ENCODE measurements at places on chromosomes 5 and 9.
A peak's percentile ranks its signal among the peaks of the same experiment; 100 is the strongest.

GRCh38 chr9:105051897-105052296, 123.9 kb upstream of the ABCA1 start:
- DNase-seq: no peak

GRCh38 chr5:71836559-71837112, 117.6 kb downstream of the CARTPT start:
- DNase-seq: no peak

- no peak for DNase-seq
These were observed 170.0 kb downstream of the AUH start for GRCh38 chr9:91191411-91192380.

- DNase-seq: no peak
These were observed 135.8 kb downstream of the SNCAIP start for GRCh38 chr5:122447879-122448278.

GRCh38 chr9:136634904-136635303, 27.8 kb upstream of the EGFL7 start:
- no peak for DNase-seq

DNA sequence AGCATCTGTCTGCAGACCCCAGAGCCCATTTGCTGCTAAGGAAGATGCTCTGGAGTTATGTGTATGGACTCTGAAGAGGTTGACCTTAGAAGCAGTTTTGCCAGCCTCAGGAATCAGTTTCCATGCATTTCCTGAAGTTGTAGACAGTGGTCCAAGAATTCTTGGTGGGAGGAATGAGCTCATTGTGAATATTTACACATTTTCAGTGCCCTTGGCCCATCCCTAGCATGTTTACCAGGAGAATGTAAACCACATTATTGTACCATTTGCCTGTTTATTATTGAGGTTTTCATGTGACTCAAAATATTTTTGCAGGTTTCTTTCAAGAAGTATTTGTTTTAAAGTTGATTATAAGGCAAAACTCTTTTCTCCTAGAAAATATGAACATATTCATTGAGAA, 93.8 kb downstream of the NXNL2 start:
- DNase-seq: no peak

DNA sequence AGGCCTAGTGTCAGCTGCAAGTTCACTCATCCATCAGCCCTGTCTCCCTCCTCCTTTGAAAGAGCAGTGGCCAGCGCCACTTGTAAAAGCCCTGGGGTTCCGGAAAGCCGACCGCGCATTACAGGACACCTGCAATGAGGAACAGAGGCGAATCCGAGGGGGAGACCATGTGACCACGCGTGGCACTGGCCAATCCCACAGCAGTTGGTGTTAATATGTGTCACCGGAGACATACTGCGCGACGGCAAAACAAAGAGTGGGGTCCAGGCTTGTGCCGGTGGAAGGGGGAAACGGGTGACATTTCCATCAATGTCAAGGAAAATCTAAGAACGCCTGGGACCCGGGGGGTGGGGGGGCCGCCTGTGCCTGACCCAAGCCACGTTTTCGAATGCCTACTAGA, 480.8 kb downstream of the SPATA31A7 start:
- DNase-seq: no peak

GRCh38 chr5:135039271-135040033, 5.4 kb upstream of the PITX1 start:
- no peak for DNase-seq

DNA sequence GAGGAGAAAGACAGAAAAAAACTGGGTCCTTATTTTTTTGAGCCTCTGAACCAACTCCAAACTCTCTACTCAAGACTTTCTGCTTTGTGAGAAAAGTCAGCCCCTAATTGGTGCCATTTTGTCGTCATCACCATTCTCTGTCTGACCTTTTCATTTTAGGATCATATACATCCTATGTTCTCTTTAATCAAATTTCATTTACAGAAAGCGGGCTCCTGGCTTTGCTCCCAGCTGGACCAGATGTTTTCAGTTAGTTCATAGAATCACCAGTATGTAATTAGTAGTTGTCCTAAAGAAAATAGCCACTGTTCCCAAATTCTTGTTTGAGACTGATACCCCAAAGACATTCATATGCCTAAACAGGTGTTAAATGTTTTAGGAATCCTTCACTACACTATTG, 28.6 kb upstream of the SLCO4C1 start:
- DNase-seq: no peak

DNA sequence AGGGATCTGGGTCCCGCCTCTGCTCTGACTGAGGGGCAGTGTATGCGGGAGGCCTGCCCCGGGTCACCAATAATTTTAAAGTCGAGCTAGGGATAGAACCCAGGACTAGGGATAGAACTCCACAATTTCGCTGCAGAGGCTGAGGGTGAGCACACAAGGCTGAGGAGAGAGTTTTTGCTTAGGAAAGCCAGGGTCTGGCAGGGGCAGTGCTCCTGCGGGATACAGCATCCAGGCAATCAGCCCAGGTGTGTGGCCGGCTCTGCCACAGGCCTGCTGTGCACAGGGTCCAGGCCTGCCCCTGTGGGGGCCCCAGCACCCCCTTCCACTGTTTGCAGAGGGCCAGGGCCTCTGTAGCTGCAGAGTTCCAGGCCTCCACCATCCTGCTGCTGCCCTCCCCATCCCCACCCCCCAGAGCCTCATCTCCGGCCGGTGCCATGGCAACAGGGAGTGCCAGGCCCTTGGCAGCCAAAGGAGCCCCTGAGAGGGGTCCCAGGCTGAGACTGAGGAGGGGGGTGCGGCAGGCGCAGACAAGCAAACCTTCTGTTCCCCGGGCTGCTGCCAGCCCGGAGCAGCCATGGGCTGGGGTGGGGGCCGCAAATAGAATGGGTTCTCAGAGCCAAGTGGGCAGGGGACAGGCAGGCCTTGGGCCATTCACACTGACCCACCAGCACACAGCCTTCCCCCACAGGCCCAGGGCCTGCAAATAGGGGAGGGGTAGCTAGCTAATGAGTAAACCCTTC, 8.6 kb downstream of the PDGFRB start:
- DNase-seq: no peak

DNA sequence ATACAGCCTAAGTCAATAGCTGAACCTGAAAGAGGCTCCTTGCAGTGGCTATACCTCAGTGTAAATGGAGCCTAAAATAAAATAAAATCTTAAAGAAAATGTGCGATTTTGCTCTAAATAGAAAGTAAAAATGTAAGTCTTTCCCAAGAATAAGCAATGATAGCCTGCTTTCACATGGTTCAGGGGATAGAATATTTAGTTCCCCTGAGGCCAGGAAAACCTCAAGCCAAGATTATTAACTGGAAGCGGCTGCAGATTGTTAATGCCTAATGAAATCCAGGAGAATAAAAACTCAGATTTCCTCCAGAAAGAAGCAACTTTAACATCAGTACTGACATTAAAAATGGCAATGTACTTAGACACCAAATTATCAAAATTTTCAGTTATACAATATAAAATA, 463.7 kb downstream of the CYLC2 start:
- no peak for DNase-seq

- DNase-seq: peak; percentile 61
These were observed 650 bp downstream of the MYORG start for GRCh38 chr9:34375901-34376595.

DNA sequence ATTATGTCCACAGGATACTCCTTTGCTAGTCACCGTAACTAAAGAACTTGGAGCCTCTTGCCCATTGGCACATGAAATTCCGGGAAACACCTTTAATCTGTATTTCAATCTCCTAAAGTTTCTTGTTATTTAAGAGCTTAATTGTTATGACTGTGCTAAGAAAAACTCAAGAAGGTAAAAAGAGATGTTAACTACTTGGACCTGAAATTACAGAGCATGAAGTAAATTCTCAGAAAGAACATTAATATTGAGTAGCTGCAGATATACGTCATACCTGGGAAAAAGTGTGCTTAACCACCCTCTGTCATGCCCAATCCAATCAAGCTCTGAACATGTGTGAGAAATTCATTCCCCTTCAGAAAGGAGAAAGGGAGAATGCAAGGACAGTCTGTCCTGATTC, 394.9 kb upstream of the PTGER4 start:
- no peak for DNase-seq

- no peak for DNase-seq
These were observed 30.5 kb upstream of the CSF1R start for GRCh38 chr5:150116667-150117400.

- DNase-seq: peak; percentile 66
These were observed at the start of gene PPP2R2B for GRCh38 chr5:146878476-146879172. PPP2R2B (minus strand) TSS chr5:146878757.

- no peak for DNase-seq
These were observed 458.6 kb downstream of the ZSWIM6 start for GRCh38 chr5:61790678-61791077.
